ENCODE measurements at places on chromosomes 1 and 21.

- no peak for DNase-seq
Observed at GRCh38 chr1:159765806-159766205, 15.0 kb upstream of the DUSP23 start.

DNA sequence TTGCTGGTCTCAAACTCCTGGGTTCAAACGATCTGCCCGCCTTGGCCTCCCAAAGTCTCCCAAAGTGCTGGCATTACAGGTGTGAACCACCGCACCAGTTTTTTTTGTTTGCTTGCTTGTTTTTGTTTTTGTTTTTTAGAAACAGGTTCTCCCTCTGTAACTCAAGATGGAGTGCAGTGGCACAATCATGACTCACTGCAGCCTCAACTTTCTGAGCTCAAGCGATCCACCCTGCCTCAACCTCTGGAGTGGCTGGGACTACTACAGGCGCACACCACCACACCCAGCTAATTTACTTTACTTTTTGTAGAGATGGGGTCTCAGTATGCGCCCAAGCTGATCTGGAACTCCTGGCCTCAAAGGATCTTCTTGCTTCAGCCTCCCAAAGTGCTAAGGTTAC is 47.3 kb upstream of the USP1 start:
- DNase-seq = no peak

DNA sequence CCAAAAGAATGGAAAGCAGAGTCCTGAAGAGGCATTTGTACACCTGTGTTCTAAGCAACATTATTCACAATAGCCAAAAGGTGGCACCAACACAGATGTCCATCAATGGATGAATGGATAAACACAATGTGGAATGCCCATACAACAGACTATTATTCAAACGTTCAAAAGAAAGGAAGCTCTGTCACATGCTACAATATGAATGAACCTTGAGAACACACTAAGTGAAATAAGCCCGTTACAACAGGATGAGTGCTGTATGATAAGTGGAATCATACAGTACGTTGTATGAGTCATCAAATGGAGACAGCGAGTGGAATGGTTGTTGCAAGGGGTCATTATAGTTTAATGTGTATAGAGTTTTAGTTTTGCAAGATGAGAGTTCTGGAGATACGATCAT is 80.1 kb downstream of the SH3BGR start:
- no peak for DNase-seq

DNA sequence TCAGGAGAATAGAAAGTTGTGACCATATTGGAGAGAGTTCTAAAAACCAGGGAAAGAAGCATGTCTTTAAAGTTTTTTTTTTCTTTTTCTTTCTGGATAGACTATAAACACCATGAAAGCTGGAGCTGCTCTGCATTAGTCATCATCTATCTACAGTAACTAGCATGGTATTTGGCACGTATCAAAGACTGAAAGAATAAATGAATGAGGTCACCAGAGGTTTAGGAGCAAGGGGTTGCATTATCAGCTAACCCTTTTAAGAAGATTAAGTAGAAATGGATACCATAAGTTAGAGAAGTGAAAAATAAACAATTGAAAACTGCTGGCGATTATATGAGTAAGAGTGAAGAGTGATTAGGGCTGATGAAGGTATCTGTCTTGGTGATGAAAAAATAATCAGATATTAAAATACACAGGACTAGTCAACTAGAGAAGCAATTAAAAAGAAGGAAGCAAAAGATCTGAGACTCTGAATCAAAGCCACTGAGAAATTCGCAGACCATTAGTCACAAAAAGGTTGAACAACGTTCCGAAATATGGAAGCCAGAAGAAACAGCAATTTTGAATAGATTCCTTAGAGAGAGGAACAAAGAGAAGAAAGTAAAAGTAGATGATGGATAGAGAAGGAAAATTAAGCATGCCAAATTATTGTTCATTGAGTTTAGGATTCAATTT is 536.4 kb downstream of the DPYD start:
- no peak for DNase-seq

DNA sequence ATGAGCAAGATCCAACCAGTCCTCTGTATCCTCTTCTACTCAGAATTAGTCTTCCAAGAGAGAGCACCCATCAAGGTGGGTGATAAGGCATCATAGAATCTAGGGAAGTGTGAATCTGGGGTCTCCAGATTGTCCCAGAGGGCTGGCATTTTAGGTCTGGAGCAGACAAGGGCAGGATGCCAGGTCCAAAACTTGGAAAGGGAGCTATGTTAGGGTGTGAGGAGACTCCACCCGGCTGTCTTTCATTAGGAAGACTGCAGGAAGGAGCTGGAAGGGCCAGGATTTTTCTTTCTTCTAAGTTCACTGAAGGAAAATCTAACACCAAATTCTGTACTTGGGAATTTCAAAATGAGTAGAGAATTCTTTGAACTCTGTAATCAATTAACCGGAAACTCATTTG is 86.1 kb upstream of the BMP8A start:
- DNase-seq = no peak

DNA sequence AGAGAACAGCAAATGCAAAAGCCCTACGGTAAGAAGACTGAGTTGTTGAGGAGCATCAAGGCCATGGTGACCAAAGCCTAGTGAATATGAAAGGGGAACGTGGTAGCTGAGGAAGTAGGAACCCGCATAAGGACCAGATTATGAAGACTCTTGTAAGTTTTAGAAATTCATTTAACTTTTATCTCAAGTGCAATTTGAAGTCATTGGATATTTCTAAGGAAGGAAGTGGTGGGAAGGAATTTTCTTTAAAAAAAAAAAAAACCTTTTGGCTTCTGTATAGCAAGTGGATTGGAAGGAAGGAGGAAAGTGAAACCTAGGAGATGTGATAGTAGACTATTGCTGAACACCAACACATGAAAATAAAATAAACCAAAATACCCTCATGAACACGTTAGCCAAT is 119.0 kb downstream of the TNFSF18 start:
- no peak for DNase-seq

GRCh38 chr1:232186931-232187330 is 443.0 kb downstream of the SIPA1L2 start:
- DNase-seq = no peak

DNA sequence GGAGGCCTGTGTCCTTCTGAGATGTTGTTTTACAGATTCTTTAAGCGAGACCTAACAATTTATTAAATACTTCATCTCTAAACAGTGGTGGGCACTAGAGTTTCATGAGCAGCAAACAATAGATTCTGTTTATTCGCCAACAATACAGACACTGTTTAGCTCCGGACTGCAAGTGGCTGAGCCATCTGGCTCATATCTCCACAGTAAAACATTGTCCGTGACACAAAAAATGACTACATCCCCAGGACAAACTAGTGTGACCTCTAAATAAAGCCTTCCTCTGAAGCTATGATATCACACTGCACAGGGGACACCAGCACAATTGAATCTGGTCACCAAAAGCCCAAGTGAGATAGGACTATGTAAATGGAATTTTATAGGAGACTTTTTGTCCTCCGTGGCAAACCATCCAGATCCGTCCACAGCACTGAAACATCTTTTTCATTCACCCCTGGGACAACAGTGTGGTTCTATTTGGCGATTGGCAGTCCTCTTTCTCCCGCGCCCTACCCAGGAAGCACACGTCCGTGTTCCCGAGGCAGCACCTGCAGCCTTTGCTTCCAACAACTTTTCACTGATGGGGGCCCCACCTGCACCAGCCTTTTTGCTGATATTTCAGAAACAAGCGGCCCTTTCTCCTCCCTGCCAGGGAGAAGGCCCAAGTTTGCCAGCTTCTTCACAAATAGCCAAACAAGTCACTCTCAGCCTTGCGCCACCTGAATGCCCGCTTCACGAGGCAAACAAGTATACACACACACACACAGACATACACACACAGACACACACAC is 47.4 kb downstream of the OLIG1 start:
- DNase-seq = no peak

GRCh38 chr1:181073638-181074037 is 14.9 kb upstream of the IER5 start:
- no peak for DNase-seq

GRCh38 chr1:43731867-43732531 is 24.7 kb downstream of the ST3GAL3 start:
- DNase-seq = no peak

DNA sequence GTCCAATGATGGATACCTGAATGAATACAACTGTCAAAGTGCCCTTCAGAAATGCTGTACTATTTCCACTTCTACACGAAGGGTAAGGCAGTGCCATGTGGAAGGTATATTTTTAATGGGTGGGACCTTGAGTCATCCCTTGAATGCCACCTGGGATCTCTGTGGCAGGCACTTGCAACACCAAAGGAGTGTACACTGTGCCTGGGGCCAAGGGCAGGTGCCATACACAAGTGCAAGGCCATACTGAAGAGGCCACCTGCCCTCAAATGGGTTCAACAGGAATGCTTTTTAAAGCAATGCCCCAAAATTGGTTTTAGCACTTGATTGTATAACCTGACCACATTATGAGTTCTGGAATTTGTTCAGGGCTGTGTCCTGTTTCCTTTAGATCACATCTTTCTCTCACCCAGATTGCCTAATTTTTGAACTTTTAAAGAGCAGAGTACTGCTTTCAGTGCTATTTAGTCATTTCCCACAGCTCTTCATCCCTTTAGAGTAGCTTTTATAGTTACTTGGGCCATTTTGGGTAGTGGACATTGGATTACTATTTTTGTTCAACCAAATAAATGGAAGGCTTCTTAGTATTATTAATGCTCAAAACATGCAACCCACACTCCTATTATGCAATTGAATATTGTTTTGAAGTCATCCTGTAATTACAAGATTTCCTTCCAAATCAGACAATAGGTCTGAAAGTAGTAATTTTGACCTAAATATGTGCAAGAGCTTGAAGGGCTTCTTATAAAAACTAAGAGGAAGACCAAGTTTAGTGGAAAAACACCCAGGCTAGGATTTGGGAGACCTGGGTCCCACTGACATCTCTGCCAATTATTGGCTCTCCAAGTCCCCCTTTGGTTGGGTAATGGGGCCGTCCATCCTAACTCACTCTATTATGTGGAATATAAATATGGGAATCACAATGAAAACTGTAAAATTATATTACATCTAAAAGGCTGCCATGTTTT is 57.2 kb downstream of the LEPR start:
- DNase-seq = no peak

- DNase-seq = no peak
Observed at GRCh38 chr1:67840449-67840848, 7.2 kb upstream of the GNG12 start.

DNA sequence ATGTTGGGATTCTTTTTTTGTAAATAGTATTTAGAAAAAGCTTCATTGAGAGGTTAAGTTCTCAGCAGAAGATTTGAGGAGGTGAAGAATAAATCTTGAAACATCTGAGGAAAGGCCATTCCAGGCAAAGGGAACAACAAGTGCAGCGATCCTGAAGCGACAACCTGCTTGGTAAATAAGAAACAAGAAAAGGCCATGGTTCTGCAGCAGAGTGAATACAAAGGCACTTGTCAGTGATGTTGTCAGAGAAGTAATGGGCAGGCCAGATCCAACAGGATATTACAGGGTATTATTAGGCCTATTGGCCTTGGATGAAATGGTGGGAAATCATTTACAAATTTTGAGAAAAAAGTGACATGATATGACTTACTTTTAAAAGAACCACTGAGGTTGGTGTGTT is 960.0 kb downstream of the PLA2G4A start:
- no peak for DNase-seq

- no peak for DNase-seq
Observed at GRCh38 chr1:67441739-67442281, 11.6 kb upstream of the SERBP1 start.
